ENCODE measurements at places on chromosomes 5 and 9.

DNA sequence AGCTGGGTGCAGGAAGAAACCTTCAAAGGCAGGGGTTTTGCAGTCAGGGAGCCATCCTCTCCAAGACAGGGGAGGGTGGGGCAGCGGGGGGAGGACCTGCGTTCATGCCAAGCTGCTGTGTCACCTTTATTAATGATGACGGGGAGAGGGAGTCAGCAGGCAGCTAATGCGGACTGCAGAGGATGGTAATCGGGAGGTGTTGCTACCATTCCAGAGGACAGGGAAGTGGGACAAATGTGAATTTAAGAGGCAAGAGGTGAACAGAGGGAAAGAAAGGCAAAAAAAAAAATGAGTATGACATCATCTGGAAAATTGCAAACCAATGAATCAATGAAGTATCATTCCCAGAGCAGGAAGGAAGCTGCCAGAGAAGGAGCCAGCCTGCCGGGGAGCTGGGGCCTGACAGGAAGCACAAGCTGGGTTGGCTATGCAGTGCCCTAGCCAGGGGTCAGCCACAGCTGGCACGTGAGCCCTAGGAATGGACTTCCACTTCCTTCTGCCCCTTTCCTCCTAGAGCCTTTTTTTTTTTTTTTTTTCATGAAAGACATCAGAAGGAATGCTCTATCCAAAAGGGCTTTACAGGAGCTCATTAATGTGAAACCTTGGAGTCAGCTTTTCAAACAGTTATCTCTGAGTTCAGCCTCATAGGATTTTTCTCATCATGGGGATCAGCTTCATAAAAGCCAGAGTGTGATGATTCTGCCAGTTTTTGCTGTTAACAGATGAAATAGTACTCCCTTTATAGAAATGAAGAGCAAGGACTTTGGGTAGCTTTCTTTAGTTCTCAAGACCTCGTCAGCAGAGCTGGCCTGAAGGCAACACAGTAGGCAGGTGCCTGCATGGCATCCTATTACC is 9.2 kb downstream of the INSYN2B start:
- peak; percentile 82 for DNase-seq

DNA sequence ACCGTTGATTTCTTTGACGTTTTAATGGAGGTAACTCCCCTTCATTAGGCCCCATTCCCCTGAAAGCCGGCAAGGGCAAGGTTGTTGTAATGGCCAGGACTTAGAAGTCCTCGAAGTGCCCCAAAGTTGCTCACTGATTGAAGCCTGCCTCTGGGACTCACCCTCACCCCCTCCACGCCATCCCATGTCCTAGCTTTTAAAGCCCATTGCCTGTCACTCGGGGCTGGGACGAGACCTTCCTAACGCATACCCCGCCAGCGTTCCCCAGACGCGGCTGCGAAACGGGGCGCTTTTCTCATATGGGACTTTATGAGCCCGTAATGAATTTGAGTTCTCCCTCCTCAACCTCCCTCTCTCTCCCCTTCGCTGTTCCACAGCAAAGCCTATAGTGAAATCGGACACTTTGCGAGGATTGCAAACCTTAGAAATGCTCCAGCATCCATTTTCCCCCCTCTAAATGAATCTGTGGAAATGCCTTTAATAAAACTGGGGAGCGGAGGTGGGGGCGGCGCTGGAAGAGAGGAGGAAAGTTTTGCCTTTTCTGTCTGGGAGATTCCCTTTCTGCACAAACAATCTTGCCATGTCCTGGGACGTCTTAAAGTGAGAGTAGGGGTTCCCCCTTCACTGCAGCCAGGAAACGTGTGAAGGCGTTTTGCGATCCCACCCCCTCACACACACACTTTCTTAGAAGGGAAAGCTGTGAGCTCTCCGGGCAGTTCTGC is 1.5 kb downstream of the PAPPA start:
- DNase-seq: peak; percentile 68

DNA sequence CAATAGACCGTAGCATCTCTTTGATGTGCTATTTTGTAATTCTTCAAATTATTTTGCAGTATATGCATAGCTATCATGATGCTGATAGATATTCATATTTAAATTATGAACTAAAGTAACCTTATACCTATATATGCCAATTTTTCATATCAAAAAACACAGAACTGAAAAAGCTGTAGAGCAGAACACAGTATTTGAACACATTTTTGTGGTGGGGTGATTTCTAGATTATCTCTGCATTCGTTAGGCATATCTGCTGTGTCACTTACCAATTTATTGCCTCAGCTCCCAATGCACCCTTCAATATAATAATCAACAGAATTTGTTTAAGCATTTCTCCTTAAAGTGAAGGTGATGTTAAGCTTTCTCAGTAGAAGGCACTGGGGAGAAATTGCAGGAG is 998.2 kb downstream of the PTPRD start:
- DNase-seq: no peak

- no peak for DNase-seq
Measured at GRCh38 chr9:7245976-7246580, 488.3 kb downstream of the KDM4C start.

- no peak for DNase-seq
Measured at GRCh38 chr9:134441227-134442084, 115.2 kb downstream of the RXRA start.

- DNase-seq: peak; percentile 96
Measured at GRCh38 chr9:21576331-21577189, 94.4 kb upstream of the IFNE start.

DNA sequence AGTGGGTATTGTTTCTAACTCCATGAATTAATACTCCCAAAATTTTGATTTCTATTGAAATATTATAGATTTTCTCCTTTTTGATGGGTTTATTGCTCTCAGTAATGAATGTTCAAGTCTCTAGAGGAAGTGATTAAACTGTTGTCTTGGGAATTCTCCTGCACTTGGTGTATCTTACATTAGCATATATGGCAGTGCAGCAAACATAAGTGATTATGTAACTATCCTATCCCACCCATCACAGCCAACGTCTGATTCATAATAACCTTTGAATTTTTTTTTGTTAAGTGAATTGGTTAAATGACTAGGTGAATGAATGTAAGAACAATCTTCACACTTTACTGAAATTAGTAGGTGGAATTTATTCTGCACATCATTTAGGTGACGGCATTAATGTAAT is 483.7 kb downstream of the TAF11L14 start:
- no peak for DNase-seq

GRCh38 chr5:177523711-177524538 is 7.2 kb upstream of the DDX41 start:
- no peak for DNase-seq

DNA sequence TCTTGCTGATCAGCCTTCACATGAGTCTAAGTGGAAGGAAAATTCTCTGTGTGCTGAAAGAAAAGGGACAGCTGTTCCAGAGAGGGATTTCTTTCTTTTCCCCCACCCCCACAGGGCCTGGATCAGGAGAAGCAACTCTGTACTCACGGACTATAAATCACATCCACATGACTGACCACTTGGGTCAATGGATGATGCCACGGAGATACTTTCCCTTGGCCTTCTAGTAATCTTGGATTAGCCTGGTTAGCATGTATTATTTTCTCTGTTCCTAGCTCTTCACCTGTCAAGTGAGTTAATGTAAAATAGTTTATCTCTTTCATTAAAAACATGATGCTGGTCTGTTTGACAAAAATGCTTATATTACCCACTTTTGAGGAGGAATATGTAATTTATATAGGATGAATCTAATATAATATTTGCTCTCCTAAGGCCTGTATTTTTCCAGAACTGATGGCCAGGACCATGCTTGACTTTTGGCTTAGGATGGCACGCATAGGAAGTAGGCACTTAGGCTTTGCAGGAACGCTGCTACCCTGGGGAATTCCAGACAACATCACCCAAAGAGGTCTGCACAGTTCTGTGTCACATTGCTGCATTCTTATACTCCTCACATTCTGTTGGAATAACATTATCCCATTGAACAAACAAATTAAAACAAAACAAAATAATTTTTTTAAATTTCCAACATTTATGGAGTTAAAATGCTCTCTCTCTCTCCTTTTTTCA is 892.1 kb downstream of the TLE1 start:
- peak; percentile 2 for DNase-seq

- DNase-seq: no peak
Measured at GRCh38 chr9:109179801-109180523, 12.9 kb upstream of the FRRS1L start.

GRCh38 chr9:33447799-33448553 is 583 bp upstream of the AQP3 start:
- DNase-seq: no peak

DNA sequence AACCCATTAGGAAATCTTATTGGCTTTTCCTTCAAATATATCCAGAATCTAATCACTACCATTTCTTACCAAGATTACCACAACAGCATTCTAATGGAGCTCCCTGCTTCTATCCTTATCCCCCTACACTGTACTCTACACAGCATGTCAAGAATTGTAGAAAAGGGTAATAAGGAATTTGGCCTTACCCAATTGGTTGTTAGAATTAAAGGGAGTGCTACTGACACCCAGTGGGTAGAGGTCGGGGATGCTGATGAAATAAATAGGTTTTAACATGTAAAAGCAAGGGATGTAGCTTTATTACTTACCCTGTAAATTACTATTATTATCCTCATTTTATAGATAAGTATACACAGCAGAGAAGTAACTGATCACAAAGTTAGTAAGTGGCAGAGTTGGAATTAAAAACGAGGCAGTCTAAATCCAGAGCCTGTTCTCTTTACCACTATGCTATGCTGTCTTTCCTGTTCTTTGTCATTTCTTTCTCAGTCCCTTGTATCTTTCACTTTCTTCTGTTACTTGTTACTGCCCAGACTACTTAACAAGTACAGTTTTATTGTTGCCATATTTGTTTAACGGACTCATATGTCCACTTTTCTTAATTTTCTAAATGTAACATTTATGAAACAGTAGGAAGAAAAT is 10.5 kb downstream of the SLC38A9 start:
- DNase-seq: no peak

DNA sequence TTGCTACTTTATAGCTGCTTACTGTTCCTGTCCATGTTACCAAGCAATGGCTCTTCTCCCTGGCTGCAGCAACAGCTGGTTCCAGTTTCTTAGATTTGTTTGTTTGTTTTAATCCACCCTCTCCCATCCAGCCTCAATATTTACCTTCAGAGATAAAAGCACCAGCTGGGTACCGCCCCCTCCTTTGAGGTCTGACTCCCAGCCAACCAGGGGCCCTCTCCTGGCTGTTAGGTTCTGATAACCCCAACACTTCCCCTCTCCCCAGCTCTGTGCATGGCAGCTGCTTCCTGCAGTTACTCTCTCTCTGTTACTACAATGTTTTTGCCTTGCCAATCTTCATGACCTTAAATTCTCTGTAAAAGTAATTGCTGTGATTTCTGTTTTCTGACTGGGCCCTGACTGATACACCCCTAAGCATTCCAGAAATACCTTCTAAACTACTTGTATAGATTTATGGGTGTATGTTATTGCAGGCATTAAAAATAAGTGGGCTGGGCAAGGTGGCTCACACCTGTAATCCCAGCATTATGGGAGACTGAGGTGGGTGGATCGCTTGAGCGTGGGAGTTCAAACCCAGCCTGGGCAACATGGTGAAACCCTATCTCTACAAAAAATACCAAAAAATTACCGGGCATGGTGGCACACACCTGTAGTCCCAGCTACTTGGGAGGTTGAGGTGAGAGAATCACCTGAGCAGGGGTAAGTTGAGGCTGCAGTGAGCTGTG is 2.6 kb upstream of the GCNT1 start:
- DNase-seq: peak; percentile 31

- DNase-seq: no peak
Measured at GRCh38 chr5:1921711-1922110, 39.0 kb upstream of the IRX4 start.

GRCh38 chr5:4699592-4699991 is 440.5 kb upstream of the ADAMTS16 start:
- no peak for DNase-seq

DNA sequence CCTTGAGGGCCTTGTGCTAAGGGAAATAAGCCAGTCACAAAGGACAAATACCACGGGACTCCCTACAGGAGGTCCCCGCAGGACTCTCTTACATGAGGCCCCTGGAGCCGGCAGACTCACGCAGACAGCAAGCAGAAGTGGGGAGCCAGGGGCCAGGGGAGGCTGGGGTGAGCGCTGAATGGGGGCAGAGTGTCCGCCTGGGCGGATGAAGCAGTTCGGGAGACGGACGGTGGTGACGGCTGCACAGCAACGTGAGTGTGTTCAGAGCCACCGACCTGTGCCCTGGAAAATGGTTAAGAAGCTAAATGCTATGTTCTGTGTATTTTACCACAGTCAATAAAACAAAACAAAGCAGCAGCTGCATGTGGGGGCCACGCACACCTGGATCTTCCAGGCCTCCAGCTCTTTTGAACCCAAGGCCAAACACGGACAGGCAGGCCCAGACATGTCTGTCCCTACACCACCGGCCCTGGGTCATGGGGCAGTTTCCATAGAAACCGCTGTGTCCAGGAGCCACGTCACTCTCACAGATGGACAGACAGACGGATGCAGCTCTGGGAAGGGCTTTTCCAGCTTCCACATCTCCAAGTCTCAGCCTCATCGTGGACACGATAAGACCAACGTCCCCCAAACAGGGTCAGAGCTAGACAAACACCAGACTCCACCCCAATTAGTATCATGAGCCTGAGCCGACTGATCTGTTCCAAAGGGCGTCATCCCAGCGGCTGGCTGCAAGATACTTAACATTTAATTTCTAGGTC is 103.9 kb downstream of the VAV2 start:
- DNase-seq: no peak

- DNase-seq: peak; percentile 34
Measured at GRCh38 chr9:7770111-7770510, 29.5 kb downstream of the DMAC1 start.

- peak; percentile 40 for DNase-seq
Measured at GRCh38 chr5:142544946-142545649, 140.8 kb downstream of the FGF1 start.

GRCh38 chr9:71609448-71609830 is 158.9 kb downstream of the CEMIP2 start:
- no peak for DNase-seq

- no peak for DNase-seq
Measured at GRCh38 chr5:96045888-96046287, 84.2 kb upstream of the ELL2 start.

DNA sequence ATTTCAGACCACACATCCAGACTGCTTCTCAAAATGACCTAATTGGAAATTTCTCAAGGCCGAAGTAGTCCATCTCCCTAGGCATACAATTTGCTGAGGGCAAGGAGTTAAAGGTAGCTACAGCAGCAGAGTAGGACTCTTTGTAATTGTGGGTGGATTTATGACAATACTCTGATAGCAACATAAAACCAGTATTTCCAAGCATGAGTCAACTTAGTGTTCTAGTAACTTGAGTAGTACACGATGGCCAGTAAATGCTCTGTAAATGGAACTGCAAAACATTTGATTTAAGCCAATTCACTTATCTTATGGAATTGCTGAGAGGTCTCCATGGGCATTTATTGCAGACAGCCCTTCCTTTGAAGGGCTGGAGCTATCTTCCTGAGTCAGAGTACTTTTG is 352.2 kb downstream of the PLK2 start:
- peak; percentile 15 for DNase-seq

GRCh38 chr9:115524453-115525059 is 406.6 kb upstream of the TNC start:
- peak; percentile 84 for DNase-seq

GRCh38 chr9:4417578-4418325 is 72.5 kb upstream of the SLC1A1 start:
- DNase-seq: peak; percentile 36
